ENCODE measurements at places on chromosomes 1 and 21.
A peak's percentile ranks its signal among the peaks of the same experiment; 100 is the strongest.

DNA sequence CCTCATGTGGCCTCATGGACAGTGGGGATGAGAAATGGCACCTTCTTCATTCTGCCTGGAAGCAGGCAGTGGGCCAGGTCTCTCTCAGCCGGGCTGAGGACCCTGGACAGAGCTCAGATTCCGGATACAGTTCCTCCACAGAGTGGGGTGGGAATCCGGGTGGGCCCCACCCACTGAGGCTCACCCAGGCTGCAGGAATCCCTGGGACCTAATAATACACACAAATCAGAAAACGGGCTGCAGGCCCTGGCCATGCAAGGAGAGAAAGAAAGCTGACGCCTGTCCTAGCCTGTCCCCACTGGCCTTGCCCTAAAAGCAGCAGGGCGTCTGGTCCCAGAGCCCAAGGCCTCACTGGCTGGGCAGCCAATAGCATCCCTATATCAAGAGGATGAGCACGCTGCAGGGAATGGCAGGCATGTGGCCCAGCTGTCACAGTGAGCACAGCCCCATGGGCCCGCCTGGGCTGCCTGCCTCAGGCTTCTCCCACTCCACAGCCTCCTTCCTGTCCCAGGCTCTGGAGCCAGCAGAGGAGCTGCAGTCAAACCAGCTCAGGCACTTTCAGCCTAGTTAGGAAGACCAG lies 25.3 kb downstream of the ACTA1 start:
- DNase-seq = no peak

GRCh38 chr1:47252369-47252768 lies 20.3 kb upstream of the TAL1 start:
- DNase-seq = no peak

- no peak for DNase-seq
These were observed 12.4 kb downstream of the TRIM62 start for GRCh38 chr1:33169290-33170055.

DNA sequence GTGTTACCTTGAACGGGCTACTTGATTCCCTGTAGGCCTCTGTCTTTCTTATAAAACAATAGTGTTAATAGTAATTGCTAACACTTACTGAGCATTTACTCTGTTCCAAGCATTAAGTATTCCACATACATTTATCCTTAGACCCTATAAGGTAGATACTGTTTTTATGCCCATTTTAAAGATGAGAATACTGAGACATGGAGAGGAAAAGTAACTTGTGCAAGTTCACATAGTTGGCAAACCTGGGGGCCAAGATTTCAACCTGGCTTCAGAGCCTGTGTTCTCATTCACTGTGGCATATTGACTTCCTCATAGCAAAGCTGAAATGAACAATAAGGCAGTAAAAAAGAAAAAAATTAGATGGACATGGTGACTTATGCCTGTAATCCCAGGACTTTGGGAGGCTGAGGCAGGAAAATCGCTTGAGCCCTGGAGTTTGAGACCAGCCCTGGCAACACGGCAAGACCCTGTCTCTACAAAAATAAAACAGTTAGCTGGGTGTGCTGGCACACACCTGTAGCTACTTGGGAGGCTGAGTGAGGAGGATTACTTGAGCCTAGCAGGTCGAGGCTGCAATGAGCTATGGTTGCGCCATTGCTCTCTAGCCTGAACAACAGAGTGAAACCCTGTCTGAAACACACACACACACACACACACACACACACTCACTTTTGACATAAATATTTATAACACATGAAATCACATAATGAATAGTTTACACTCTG lies 19.6 kb upstream of the HMGN2 start:
- DNase-seq = no peak

DNA sequence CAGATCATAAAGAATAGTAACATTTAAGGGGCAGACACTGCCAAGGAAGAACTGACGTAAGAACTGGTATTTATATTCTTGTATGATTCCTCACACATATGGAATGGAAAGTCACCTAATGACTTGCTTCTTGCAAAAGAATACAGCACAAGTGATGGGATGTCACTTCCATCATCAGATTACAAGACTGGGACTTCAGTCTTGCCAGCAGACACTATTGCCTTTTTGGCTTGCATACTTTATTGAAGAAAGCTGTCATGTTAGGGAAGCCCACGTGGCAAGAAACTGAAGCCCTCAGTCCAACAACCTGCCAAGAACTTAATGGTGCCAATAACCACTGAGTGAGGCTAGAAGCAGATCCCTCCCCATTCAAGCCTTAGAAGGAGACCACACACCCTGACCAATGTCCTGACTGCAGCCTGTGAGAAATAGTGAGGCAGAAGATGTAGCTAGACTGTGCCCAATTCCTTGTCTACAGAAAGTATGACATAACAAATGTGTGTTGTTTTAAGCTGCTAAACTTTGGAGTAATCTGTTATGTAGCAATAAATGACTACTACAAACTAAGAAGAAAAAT lies 12.0 kb downstream of the EGLN1 start:
- no peak for DNase-seq

DNA sequence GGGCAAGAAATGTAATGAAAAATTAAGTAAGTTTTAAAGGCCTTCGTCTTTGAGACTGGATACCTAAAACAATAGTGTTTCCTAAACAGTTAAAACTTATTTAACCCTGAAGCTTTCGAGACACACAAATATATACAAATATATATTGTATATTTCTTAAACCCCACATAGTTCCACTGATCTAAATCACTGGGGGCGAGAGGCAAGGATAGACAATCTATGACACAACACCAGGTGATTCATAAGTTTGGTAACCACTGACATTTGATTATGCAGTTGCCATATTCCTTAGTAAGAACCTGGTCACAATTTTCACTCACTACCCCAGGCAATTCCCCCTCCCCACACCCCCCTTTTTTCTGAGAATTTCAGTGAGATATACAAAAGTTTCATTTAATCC lies 55.3 kb upstream of the BOLA1 start:
- DNase-seq = peak; percentile 10

DNA sequence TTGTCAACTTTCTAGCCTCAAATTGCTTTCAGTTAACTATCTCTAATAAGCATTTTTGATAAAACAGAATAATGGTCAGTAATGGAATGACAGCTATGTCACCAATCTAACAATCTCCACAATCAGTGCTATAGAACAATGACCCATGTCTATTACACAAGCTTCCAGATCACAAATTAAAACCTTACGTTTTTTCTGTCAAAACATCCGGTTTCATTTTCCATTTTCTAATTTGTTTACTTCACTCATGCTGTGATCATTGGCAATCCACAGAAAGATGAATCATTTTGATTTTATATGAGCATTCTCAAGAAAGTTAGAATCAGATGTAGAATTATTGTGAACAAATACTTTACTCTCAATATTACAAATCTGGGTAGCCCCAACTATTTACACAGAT lies 80.3 kb downstream of the KCNT2 start:
- DNase-seq = no peak

- no peak for DNase-seq
These were observed 46.5 kb downstream of the MORN1 start for GRCh38 chr1:2344744-2345296.

- no peak for DNase-seq
These were observed 454.2 kb downstream of the SETD4 start for GRCh38 chr21:35606146-35606545.

- DNase-seq = no peak
These were observed 33.9 kb upstream of the CSF1 start for GRCh38 chr1:109876617-109877316.

DNA sequence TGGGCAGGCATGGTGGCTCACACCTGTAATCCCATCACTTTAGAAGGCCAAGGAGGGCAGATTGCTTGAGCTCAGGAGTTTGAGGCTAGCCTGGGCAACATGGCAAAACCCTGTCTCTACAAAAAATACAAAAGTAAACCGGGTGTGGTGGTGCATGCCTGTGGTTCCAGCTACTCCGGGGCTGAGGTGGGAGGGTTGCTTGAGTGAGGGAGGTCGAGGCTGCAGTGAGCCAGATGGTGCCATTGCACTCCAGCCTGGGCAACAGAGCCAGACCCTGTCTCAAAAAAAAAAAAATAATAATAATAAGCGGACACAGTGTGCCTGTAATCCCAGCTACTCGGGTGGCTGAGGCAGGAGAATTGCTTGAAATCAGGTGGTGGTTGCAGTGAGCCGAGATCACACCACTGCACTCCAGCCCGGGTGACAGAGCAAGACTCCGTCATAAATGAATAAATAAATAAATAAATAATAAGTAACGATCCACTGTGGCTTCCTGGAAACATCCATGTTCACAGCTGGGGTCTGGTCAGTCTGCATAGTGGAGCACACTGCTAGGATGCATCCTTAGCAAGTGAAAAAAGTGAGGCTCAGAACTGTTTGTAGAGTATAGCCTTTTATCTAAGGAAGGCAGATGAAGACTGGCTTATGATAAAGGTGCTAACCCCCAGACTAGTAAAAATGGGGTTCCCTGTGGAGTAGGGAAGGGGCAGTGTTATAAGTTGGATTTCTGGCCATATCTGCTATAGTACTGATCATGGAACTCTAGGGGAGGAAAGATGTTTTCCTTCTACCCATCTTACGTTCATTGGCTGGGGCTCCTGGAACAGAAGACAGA lies 15.7 kb downstream of the PKNOX1 start:
- DNase-seq = no peak

GRCh38 chr1:7042322-7043190 lies 257.3 kb downstream of the CAMTA1 start:
- peak; percentile 31 for DNase-seq

- no peak for DNase-seq
These were observed 49.8 kb upstream of the GADD45A start for GRCh38 chr1:67635055-67635809.

- no peak for DNase-seq
These were observed 53.7 kb downstream of the SLC35A3 start for GRCh38 chr1:100023482-100023881.

DNA sequence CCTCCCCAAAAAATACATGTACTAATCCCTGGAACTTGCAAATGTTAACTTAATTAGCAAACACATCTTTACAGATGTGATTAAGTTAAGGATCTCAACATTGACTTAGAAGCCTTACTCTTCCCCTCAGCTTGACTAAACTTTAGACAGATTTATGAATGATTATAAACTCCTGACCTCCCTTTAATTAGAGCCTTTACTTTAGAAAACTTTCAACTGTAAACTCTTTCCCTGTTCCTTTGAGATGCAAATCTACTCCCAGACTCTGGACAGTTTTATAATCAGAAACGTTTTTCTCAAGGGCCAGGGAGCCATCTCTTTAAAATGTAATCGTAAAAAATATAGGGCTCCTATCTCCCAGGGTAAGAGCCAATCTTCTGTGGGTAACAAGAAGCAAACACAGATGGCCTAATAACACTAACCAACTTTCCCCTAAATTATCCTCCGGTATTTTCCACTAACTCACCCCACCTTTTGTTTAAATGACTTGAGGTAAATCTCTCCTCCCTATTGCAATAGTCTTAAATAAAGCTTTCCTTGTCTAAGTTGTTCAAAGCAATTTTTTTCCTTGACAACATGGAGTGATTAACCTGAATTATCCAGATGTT lies 284.1 kb downstream of the BRINP3 start:
- DNase-seq = no peak

GRCh38 chr1:76162254-76162653 lies 87.7 kb downstream of the ST6GALNAC3 start:
- no peak for DNase-seq

GRCh38 chr21:41317063-41317392 lies 427 bp downstream of the FAM3B start:
- no peak for DNase-seq

DNA sequence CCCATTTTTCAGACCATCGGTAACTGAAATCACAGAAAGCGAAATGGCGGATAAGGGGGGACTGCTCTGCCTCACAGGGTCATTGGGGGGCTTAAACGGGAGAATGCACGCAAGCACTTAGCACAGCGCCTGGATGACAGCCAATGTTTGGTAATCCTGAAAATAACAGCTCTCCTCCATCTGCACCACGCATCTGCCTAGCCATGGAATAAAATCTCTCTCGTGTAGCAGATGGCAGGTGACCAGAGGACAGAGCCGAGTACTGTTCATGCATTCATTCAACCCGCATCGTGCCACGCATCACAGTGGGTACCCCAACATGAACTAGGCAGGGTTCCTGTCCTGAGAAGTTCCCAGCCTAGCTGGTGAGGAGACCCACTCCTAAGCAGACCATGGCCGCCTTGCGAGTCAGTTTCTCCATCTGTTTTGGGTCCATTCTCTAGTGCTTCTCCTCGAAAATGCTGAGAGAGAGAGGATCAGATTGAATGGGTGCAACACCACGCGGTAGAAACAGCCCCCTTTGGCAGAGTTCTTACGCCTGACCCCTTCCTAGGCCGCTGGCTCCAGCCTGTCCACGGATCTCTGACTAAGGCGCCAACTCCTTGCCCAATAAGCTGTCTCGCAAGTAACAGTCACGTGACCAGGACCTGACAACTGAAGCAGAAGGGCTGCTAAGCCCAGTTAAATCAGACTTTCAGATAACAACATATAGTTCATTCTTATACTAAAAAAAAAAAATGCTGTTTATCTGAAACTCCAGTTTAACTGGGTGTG lies 7.3 kb downstream of the SLC1A7 start:
- peak; percentile 42 for DNase-seq

- DNase-seq = no peak
These were observed 94.6 kb downstream of the SETD4 start for GRCh38 chr21:35965699-35966098.

GRCh38 chr1:203769505-203770343 lies 4.7 kb downstream of the LAX1 start:
- DNase-seq = no peak

DNA sequence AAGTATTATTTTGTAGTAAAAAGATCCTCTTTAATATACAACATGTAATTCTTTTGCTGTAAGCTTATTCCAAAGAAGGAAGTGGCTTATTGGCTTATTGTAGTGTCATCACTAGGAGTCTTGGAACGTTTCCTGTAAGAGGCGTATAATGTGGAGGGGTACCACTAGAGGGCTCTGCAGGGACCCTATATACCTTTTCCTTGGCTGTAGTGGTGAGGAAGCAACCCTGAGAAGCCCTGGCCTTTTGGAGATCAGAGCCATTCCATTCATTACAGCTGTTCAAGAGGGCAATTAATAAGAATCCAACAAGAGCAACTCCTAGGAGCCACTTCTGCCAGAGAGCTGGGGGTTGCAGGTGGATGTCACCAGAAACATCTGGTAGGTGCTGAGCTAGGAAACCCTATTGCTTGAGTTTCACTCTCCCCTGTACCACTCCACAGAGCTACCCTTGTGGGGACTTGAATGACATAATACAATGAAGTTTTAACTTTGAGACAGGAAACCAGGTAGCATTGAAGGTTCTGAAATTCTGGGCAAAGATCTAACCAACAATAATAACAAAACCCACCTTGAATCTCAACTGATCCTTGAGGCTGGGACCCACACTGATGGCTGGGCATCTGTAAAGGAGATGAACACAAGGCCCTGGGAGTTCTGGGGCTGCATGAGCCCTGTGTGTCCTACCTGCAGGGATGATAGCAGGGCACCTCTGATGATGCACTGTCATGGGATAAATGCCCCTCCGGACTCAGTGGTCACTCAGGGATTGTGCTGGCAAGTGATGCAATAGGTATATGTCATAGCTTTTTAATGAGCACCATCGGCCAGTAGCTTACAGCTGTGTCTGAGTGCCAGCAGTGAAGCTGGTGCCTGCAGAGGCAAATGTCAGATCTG lies 160.2 kb upstream of the COA6 start:
- peak; percentile 68 for DNase-seq

Data from K562 (cell line).